ENCODE measurements at places on chromosomes 7 and 10.

DNA sequence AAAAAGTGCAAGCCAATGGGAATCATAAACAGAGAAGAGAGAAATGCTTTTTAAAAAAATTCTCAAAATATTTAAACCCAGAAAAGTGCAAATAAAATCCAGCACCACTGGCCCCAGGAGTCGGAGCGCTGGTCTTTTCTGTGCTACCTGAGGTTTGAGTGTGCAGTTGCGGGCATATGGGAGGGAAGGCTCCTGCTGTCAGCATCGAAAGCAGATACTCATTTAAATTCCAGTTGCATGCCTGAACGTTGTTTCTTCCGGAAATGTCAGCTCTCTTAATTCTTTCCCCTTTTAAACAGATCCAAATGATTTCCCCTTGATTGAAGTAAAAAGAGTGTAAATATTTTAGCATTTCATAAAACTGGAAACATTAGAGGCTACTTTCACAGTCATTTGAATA lies 240.5 kb upstream of the GPR26 start:
- no peak for DNase-seq

GRCh38 chr7:134919240-134919641 lies 67.1 kb upstream of the AGBL3 start:
- DNase-seq = no peak

GRCh38 chr10:17231788-17232187 lies 3.7 kb downstream of the VIM start:
- DNase-seq = no peak

DNA sequence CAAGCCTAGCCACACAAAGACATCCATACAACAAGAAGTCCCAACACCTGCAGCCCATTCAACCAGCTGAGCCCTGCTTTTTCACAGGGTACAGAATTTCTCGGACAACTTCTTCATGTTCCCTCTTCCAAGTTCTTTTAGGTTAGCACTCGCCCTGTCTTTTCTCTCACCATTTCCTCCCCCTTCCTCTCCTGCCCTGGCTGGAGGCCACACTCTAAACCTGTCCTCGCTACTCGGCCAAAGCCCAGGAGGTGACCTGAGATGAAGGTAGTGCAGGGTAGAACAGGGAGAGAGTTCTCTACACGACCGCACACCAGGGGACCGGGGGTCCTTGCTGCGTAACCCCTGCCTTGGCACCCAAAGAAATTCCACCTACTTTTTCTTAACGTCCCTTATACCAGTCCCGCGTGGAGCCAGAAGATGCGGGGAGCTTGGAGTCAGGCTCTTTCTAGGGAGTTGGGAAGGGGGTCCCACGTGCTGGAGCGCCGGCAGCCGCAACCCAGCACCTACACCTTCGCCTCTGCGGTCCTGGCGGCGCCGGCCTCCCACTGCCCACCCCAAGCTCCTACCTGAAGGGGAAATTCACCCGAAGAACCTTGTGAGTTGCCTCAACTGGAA lies 16.0 kb upstream of the DLX6 start:
- DNase-seq = no peak

- no peak for DNase-seq
Measured at GRCh38 chr7:105322655-105323277, 66.0 kb downstream of the SRPK2 start.

DNA sequence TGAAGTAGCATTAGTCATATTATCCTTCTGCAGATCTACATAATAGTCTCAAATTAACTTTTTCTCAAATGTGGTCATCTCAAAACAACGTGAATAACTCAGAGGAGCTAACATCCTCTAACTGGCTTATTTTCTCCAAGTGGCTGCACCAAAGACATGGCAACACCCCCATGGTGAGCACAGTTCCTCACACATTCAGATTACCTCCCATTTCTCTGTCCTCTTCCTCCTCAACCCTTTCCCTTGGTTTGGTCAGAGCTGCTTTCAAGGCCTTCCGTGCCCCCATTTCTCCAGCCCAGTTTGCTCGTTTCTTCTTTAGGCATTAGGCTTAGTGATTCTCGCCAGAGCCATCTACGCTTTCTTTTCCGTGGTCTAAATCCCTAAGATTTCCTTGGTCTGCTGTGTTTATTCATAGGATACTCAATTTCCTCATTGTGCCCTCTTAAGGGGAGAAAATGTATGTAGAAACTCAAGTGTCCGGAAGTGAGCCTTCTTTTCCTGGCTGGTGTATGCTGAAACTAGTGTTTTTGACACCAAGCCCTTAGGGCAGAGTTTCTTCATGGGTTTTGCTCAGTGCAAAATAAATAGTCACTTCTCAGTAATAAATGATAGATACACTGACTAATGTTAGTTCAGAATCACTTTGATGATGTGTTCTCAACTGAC lies 2.6 kb downstream of the MET start:
- DNase-seq = no peak

- DNase-seq = no peak
Measured at GRCh38 chr7:27064159-27064558, 31.6 kb downstream of the HOXA1 start.

Data from stimulated activated CD4-positive, alpha-beta T cell treated with anti-CD3 and anti-CD28 coated beads, Interleukin-4, amount 100 ng/mL, for 4 hours (primary cell).